ENCODE measurements at places on chromosomes 1 and 21.

DNA sequence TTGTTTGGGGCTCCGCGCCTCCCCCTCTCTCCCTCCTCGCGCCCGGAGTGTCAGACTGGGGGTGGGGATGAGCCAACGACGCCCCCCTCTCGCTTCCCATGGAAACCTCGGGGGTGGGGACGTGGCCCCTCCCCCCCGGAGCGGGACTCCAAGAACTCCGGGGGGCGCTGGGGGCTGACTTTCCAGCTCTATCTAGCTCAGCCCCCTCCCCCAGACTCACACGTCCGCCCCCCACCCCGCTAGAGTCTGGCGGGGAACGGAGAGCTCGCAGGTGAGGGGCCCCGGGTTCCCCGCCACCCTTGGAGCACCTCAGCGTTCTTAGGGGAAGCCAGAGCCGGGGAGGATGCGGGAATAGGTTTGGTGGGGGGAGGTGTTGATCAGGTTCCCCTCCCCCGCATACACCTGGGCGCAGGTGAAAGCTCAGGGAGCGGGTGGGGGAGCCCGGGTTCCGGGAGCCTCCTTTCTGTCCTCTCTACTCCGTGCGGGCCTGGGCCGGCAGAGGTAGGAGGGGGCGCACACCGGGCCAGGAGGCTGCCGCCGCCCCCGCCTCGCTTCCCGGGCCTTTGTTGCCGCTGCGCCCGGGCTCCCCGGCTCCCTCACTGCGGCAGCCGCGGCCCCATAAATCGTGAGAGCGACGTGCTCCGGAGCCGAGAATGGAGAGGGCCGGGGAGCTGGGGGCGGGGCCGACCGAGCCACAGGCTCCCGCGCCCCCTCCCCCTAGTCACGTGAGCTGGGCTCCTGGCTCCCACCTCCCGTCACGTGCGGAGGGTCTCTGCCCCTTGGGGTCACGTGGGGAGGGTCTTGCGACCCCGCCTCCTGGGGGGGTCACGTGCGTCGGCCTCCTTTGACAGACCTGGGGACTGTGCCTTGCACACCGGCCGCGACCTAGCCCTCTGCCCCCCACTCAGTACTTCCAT lies 1.9 kb downstream of the EFNA3 start:
- DNase-seq: no peak

GRCh38 chr21:23452384-23453083 lies 2154.7 kb downstream of the MRPL39 start:
- no peak for DNase-seq

GRCh38 chr1:22465015-22465565 lies 13.4 kb downstream of the ZBTB40 start:
- DNase-seq: no peak

DNA sequence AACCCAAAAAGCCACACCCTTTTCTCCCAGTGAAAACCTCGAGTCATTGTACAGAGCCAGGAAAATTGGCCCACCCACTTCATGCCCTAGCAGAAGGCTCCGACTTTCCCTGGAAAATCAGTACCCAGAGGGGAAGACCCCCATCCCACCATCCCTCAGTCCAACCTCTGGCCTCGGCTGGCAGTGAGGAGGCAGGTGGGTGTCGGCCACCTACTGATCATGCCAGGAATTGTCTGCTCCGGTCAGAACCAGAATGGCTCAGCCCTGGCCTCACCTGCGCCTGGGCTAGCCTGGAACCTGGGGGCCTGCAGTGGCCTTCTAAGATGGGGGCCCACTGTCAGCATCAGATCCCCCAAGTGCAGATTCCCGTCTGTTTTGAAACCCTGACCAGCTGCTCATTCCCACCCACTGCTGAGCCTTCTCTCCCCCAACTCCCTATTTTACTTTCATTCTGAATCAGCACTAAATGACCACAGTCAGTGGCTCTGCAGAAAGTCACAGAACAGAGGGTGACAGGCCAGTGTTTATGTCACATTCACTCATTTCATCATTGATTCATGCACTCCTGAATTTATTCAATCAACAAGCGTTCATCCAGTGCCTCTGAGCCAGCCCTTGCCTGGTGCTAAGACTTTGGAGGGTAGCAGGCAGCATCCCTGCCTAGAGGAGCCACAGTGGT lies 3.0 kb upstream of the S100A9 start:
- DNase-seq: no peak

- DNase-seq: no peak
Measured at GRCh38 chr1:11468878-11469277, 10.1 kb upstream of the DISP3 start.

GRCh38 chr1:157806431-157807149 lies 13.3 kb downstream of the FCRL1 start:
- no peak for DNase-seq

DNA sequence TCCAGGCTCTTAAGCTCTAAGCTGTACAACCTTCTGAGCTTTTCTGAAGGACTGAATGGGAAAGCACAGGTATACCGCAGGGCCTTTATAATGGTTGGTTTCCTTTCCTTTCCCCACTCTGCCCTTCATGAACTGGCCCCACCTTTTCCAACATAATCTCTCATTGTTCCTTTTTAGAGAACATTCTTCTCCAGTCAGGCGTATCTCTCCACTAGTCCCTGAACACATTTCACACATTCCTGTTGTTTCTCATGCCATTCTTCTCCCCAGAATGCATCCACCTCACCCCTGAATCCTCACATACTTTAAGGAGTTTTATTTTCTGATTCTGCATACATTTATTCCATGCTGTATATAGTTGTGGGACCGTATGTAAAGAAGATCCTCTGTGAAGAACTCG lies 41.3 kb downstream of the PGM1 start:
- no peak for DNase-seq

All from HS-27A (cell line).